ENCODE measurements at places on chromosomes 2 and 18.

- DNase-seq, result peak; percentile 82
Measured at GRCh38 chr18:50967714-50968661, at the start of gene ELAC1. Gene ELAC1 (plus strand): TSS chr18:50968040. CDS start chr18:50974405, 6,365 bp downstream.

DNA sequence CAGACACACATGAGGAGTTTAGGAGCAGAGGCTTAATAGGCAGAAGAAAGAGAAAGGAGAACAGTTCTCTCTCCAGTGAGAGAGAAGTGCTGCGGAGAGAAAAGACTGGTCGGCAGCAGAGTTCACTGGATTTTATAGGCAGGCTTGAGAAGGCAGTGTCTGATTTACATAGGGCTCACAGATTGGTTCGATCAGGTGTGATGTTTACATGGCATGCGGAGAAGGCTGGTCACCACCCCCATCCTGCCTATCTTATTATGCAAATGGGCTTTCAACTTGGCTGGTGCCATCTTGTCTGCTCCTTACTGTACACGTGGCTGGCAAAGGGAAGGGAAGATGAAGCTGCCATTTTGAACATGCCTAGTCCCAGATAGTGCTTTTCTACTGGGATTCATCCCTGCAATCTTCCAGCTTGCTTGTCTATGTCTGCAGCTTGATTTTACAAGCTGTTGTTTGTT, 113.4 kb downstream of the AP1S3 start:
- peak; percentile 52 for DNase-seq

DNA sequence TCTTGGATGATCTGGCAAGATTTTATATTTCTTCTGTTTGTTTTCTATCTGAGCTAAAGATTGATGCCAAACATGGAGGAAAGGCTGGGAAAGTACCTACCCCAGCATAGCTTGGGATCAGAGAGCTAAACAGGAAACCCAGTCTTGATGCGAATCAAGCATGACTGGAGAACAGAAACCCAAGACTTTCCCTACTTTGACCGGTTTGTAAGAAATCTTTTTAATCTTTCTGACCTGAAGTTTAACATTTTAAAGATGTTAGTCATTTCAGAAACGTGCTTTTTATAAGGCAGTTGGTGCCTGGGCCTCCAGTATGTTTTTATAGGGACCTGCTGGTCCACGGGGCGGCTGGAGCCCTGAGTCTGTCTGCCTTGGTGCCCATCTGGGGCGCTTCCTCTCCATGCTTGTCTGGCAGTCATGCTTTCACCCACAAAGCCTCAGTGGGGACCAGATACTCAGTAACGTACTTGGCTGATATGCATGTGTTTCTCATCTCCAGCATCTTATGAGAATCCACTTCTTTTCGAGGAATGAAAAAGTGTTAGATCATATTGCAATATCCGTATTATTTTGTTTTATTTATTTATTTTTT, 266.5 kb downstream of the PTGR3 start:
- DNase-seq, result no peak

DNA sequence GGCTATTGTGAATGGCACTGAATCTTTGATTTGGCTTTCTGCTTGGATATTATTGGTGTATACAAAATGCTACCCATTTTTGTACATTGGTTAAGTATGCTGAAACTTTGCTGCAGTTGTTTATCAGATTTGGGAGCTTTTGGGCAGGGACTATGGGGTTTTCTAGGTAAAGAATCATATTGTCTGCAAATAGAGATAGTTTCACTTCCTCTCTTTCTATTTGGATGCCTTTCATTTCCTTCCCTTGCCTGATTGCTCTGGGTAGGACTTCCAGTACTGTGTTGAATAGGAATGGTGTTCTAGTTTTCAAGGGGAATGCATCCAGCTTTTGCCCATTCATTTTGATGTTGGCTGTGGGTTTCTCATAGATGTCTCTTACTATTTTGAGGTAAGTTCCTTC, 489.1 kb upstream of the LRATD1 start:
- DNase-seq, result no peak

- no peak for DNase-seq
Measured at GRCh38 chr2:205721057-205721449, 38.8 kb downstream of the NRP2 start.

- DNase-seq, result no peak
Measured at GRCh38 chr2:59887366-59887765, 666.1 kb downstream of the BCL11A start.

DNA sequence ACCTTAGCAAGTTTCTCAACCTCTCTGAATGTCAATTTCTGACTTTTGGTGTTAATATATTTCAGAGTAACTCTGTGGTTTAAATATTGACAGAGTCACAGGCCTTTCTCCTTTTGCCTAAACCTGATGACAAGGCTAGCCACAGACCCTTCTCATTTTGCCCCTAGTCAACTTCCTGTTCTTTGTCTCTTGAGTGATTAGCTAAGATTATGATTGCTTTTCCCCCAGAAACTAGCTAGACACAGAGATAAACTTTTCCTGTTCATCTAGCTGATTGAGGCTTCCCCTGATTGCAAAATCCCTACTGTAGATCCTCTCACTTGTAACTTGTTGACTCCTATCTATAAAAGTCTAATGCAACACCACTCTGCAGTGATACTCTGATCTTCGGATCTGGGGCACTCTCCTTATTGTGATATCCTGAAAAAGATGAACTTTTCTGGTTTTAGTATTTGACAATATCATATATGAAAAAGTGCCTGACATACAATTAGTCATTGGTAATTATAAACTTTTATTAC, 241.4 kb downstream of the ZNF385B start:
- no peak for DNase-seq

GRCh38 chr2:168032091-168032490, 215.3 kb downstream of the STK39 start:
- DNase-seq, result no peak

- DNase-seq, result no peak
Measured at GRCh38 chr18:33744032-33744697, 166.1 kb downstream of the ASXL3 start.

GRCh38 chr18:155688-156087, 2.7 kb upstream of the USP14 start:
- no peak for DNase-seq

GRCh38 chr2:105924271-105924670, 179.6 kb downstream of the NCK2 start:
- DNase-seq, result peak; percentile 50

GRCh38 chr18:55541571-55541970, 46.4 kb downstream of the TCF4 start:
- no peak for DNase-seq
